ENCODE measurements at places on chromosomes 4 and X. TPM values are rescaled to one million over a fixed set of nuclear protein-coding genes. Genes with fewer than 3 reads are reported as not detected.
A peak's percentile ranks its signal among the peaks of the same experiment; 100 is the strongest.

The GABRA4 gene
- 8.1 TPM for total RNA-seq

The CSAG1 gene
- 0.33 TPM for total RNA-seq

The KLF3 gene
- 29.3 TPM for total RNA-seq

The LRAT gene
- 0.33 TPM for total RNA-seq

The MGAT4D gene
- 0.10 TPM for total RNA-seq

The MMRN1 gene
- 35.9 TPM for total RNA-seq

The CT55 gene
- total RNA-seq, result 0.17 TPM

The ADH1B gene
- 2.4 TPM for total RNA-seq

GRCh38 chrX:10230222-10230621 is 73.4 kb downstream of the CLCN4 start:
- DNase-seq, result no peak

DNA sequence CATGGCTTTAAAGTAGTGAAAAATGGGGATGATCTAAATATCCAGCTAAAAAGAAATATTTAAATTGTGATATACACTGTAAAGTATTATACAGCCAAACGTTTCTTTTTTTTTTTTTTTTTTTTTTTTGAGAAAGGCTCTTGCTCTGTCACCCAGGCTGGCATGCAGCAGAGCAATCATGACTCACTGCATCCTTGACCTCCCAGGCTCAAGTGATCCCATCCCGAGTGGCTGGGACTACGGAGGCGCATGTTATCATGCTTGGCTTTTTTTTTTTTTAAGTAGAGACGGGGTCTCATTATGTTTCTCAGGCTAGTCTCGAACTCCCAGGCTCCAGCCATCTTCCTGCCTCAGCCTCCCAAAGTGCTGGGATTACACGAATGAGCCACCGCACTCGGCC is 17.1 kb downstream of the SMIM14 start:
- DNase-seq, result no peak

- DNase-seq, result no peak
Measured at GRCh38 chrX:138794246-138794645, 82.7 kb upstream of the FGF13 start.

DNA sequence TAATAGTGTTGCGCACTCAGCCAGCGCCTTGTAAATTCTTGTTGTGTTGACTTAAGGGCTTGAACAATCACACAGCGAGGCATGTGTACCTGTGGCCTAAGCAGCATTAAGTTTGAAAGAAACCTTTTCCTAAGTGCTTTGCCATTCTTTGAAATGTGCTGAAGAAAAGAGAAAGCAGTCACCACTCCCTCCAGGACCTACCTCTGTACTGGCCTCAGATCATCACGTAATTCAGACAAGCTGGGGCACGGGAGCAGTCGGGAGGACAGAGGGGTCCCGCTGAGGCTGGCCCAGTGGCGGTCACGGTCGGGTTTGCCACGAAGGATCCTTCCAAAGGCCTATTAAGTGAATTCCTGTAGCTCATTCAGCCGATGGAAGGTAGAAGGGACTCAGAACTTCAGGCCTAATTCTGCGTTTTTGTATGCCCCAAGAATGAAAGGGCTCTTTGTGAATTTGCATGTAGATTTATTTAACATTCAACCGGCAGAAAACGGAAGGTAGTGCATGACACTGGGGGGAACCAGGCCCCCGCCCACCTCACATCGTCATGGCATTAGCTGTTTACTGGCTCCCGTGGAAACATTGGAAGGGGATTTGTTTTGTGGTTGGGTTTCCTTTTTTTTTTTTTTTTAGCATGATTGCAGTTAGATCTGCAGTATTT is 106.3 kb downstream of the TRAPPC11 start:
- no peak for DNase-seq

DNA sequence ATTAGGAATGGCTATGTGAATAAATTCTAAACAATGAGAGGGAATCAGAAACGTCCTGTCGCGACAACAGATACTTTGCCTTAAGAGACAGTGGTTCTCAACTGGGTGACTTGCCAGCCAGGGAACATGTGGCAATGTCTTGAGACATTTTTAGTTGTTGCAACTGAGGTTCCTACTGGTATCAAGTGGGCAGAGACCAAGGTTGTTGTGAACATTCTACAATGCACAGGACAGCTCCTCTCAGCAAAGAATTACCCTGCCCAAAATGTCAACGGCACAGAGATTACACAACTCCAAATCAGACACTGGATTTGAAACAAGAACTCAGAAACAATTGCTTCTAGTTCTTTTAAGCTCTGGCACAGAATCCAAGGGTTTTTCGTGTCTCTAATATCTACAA is 128.6 kb downstream of the ARHGAP6 start:
- no peak for DNase-seq

DNA sequence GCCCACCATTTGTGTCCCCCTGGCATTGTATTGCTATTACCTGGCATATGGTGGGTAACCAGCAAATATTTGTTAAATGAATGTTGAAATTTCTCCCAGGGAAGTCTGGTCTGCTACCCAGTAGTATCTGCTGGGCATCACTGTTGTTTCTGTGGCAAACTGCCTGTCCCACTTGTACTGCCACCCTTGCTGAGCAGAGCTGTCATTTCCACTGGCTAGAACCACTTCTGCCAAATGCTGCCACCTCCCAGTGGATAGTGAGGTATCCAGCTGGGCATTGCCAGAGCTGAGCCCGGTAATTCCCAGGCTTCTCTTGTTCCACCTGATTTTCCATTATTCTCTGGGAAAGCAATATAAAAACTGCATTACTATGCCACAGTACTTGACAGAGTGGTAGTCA is 186.7 kb upstream of the NOCT start:
- DNase-seq, result no peak

DNA sequence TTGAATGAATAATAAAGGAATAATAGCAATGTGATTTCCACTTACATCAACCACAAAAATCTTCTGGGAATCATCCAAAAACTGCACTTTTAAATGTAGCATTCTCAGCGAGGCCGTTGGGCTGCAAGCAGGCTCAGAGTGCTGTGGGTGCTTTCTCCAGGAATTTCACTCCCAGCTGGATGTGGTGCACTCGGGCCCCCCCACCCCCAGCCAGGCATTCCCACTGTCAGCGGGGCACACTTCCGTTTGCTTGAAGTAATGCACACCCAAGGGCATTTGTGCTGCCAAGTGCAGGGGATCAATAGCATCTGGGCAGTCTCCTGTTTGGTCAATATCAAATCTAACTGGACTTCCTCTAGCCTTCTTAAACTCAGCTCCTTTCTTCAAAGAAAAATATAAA is at the start of gene FRMD7:
Gene FRMD7 (minus strand): TSS at position 278 of the 400 bp plus-strand sequence. CDS start 176 bp downstream, at position 102.
- DNase-seq, result no peak

- no peak for DNase-seq
Measured at GRCh38 chrX:109707720-109708119, 25.3 kb downstream of the ACSL4 start.

DNA sequence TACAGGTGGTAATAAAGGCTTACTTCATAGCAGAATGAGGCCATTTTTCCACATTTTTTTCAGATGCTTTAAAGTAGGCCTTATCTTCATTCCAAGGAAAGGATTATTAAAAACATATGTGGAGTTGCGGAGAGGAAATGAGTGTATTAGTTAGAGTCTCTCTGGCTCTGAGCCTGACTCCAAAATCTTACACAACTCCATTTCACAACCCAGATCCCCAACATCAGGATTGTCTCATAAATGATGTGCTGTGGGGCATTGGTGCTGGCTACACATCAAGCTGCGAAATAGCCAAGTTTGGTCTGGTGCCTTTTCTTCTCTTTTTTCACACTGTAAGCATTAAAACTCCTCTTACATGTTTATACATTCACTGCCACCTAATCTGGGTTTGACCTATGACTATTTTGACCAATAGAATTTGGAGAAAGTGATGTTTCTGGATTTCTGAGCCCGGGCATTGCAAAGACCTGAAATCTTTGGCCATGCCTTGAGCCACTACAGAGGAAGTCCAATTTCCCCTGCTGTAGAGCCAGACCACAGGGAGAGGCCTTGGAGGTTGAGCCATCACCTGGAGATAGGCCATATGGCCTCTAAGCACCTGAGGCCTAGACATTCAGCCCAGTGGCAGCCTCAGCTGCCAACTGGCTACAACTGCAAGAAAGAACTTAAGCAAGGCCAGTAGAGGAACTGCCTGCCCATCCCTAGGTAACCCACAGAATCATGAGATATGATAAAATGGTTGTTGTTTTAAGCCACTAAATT is 16.7 kb upstream of the SOD3 start:
- no peak for DNase-seq

DNA sequence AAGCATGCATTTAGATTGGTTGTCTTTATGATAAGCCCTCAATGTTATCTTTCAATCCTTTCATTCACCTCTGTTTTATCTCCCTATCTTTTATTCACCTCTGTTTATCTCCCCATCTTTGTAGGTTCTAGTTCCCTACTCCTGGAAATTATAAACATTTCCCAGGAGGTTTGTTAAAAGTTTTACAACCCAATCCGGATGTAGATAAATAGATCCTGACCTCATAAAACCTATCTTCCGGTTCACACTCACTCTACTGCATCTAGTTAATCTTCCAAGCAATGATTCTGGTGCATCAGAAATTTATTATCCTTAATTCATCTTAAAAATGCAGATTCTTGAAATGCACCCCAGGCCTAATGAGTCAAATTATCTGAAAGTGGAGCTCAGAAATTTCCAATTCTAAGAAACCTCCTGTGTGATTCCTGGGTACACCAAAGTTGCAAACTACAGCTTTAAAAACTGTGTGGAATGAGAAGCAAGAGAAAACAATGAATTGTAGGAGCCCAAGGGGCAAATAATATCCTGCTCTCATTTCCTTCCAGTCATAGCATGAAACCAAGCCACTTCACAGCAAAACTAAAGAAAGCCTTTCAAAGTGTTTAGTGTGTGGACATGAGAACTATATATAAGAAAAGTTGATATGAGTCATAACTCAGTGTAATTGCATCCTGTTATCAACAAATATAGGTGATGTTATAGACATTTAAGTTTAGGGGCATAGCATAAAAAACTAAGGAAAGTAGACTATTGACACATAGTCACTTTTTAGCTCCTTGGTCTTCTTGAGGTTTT is 51.1 kb upstream of the UGT8 start:
- DNase-seq, result no peak

DNA sequence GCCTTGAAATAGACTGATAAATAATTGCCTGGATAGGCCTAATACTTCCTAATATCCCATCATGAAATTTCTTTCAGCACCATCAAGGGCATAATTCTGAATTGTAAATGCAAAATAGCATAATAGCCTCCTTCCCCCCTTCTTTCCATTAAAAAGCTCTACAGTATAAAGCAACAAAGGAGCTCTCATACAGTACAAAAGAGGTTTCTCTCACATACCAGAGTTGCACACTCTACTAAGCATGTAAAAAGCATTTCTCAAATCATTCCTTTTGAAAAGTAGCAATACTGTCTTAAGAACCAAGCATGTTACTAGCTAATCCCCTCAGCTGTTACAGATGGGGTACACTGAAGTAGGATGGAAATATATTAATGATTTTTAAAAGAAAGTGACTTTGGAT is 509.0 kb downstream of the KLHL13 start:
- peak; percentile 3 for DNase-seq

DNA sequence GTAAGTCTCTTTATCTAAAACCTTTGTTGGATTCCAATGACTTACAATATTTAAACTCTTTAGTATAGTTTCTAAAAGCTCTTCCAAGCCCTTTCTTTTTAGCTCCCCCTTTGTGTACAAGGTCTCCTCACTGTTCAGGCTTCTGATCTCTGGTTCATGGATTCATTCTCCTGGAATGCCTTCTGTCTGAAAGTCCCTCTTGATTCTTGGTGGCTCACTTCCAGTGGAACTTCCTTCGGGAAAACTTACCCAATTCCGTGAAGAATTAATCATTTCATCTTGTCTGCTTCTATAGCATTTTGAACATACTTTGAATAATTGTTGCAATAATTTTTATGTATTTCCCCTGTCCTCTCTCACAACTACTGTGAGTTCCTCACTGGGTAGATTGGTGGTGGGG is 3.6 kb downstream of the ARHGAP24 start:
- DNase-seq, result no peak

DNA sequence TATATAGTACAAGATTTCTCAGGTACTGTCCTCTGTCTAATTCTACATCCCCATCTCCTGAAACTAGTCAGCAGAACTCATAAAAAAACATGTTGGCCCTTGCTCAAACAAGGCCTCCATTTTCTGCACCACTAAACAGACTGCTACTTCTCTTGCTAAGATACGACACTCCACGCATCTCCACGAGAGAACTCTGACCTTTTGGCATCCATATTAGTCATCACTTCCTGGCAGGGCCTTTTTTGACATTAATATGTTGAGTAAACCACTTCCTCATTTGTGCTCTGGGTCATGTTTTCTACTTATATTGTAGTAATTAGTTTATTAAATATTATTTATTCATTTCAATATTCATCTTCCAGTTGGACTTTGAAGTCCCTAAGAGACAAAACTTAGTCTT is 65.6 kb downstream of the DCAF8L1 start:
- DNase-seq, result no peak

GRCh38 chr4:1053080-1053661 is 41.7 kb downstream of the FGFRL1 start:
- DNase-seq, result no peak

GRCh38 chr4:95255396-95256107 is 293.2 kb downstream of the UNC5C start:
- DNase-seq, result no peak

GRCh38 chr4:8362483-8362882 is 78.0 kb downstream of the ACOX3 start:
- DNase-seq, result no peak

- peak; percentile 95 for DNase-seq
Measured at GRCh38 chr4:108172753-108173598, 4.2 kb upstream of the LEF1 start.

DNA sequence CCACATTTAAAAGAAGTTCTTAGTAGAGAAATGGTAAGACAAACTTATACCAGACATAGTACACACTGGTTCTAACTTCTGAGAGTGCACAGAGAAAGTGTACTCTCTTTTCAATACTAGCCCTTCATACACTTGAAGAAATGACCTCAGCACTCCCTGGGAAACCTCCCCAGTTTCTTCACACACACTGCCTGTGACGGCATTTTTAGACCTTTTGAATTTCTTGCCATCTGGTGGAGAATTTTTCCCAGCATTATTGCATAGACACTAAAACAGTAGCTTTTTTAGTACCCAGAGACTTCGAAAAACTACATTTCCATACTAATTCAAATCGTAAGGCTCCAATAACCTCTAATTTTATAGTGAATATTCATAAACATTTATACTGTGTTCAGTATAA is 341.6 kb upstream of the MAOA start:
- DNase-seq, result no peak

DNA sequence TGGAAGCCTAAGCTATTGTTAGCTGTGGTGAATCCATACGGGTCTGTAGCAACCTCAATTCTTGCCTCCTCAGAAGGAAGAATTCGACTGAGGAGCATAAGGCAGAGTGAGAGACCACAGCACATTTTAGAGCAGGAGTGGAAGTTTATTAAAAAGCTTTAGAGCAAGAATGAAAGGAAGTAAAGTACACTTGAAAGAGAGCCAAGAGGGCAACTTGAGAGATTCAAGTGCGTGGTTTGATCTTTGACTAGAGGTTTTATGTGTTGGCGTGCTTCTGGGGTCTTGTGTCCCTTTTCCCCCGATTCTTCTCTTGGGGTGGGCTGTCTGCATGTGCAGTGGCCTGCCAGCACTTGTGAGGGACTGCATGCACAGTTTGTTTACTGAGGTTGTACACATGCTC is 880.6 kb upstream of the INTU start:
- no peak for DNase-seq

All from spinal cord (tissue), 10 donors.